ENCODE measurements at places on chromosomes 3 and 15. TPM values are rescaled to one million over a fixed set of nuclear protein-coding genes. Genes with fewer than 3 reads are reported as not detected.

- H3K27me3 ChIP-seq: no peaks in the 10 kb centered on the region
- H3K4me1 ChIP-seq: no peaks in the 10 kb centered on the region
- no peak for DNase-seq
- H3K36me3 ChIP-seq: no peaks in the 10 kb centered on the region
- H3K4me3 ChIP-seq: no peak overlapping the region
- no peak overlapping the region for H3K27ac ChIP-seq
Measured at GRCh38 chr3:110576960-110577359, 494.7 kb upstream of the NECTIN3 start.

DLL4 gene
- 22.0 TPM for total RNA-seq

NANOGP8 gene
- total RNA-seq: not detected

ZDHHC19 gene
- not detected for total RNA-seq

DNA sequence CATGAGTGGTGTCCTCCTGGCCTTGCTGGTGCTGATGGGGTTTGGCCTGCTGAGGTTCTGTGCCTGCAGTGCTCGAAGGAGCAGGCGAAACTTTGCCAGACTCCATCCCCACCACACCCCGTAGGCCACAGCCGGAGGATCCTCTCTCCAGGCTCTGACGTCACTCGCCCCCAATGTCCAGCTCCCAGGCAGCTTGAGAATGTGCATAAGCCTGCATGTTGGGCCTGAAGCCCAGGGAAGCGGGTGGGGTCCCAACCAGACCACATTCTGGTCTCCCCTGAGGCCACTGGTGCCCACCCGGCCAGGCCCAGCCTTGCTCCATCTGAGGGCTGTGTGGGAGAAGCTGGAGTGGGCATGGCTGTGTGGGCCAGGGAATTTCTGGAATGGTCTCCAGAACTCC, 109.8 kb downstream of the ASB7 start:
- H3K4me3 ChIP-seq: no peak overlapping the region
- H3K36me3 ChIP-seq: no peaks in the 10 kb centered on the region
- no peaks in the 10 kb centered on the region for H3K27me3 ChIP-seq
- no peak for DNase-seq
- no peak overlapping the region for H3K27ac ChIP-seq
- peaks cover 17% of the 10 kb centered on the region for H3K4me1 ChIP-seq

LMCD1 gene
- 174 TPM for total RNA-seq

Data from upper lobe of right lung (tissue), 1 donor.